Activated CD8-positive, alpha-beta memory T cell treated with anti-CD3 and anti-CD28 coated beads for 1 hour (primary cell): ENCODE measurements at places on chromosomes 13 and 19.

DNA sequence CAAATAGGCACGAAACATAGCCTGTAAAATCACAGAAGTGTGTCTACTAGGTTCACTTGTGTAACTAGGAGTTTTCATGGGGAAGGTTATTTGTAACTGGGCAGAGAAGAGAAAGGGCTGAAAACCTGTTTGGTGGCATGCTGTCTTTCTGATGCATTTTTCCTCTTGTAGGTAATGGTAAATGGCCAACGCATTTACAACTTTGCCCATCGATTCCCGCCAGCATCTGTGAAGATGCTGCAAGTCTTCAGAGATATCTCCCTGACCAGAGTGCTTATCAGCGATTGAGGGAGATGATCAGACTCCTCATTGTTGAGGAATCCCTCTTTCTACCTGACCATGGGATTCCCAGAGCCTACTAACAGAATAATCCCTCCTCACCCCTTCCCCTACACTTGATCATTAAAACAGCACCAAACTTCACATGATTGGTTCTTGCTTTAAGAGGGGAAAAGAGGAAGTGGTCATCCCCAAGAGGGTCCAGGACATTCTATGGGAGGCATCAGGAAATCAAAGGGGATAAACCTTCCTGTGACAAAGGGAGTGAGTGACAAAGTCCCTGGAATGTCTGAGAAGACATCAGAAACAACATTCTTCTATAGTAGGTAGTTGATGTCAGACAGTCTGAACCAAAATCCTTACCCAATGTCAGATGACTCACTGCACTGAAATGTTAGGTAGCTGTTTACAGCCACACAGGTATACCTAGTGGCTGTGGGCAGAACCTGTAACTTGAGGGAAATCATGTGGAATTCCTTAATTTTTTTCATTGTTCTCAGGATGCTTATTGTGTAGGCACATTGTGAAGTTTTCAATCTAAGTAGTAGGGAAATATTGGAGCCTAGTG, 5.0 kb downstream of the LGALS14 start:
- DNase-seq, result no peak

DNA sequence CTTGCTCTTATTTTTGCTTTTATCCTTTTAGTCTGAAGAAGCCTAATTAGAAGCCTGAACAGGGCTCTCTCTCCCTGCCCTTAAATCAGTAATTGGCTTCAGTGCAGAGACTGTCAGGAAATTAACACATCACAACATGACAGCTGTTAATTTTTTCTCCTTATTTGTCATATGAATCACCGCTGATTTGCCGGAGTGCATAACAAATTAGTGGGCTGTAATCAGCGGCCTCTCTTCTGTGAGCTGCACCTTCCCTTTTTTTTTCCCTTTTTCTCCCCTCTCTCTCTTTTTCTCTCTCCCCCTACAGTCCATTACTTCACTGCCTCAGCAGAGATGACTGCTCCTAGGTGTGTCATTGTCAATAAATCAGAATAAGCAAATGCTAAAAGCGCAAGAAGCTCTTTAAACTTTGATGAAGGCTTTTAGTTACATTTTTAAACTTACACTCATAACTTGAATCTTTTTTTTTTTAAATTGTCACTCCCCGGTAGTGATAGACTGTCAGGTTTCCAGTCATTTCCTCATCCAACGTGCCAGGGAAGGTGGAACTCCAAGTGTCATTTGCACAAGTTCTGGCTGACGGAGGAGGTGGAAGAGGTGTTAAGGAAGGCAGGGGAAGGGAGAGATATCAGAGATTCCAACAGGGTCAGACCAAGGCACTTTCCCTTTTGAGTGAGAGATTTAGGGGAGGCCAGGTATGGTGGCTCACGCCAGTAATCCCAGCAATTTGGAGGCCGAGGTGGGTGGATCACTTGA, 197.1 kb upstream of the TSHZ3 start:
- DNase-seq, result no peak

GRCh38 chr19:41796362-41796761, at the start of gene CEACAM3:
CEACAM3 (plus strand) TSS chr19:41796587; CDS start chr19:41796678, 91 bp downstream.
- no peak for DNase-seq

DNA sequence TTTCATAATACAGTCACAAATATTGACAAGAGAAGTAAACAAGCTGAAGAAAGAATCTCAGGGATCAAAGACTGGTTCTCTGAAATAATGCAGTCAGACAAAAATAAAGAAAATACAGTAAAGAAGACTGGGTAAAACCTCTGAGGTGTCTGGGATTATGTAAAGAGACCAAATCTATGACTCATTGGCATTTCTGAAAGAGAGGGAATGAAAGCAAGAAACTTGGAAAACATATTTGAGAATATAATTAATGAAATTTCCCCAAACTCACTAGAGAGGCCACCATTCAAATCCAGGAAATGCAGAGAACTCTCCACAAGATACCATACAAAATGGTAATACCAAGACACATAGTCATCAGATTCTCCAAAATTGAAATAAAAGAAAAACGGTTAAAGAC, 53.0 kb upstream of the GPC6 start:
- DNase-seq, result no peak

DNA sequence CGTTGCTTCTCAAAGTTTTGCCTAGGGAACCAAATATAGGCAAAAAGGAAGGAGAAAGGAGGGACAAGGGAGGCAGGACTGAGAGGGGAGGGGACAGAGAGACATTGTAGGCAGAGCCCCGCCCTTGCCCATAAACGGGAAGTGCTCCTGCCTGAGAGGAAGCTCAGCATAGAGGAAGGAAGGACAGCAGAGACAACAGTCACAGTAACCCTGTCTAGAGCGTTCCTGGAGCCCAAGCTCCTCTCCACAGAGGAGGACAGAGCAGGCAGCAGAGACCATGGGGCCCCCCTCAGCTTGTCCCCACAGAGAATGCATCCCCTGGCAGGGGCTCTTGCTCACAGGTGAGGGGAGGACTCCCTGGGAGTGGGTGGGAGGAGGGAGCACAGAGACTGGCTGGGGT, at the start of gene CEACAM21:
TSS of gene CEACAM21 (plus strand) at position 169 of the 400 bp plus-strand sequence. CDS start at position 278, 109 bp downstream.
- no peak for DNase-seq
